ENCODE measurements at places on chromosomes 6 and 20.

DNA sequence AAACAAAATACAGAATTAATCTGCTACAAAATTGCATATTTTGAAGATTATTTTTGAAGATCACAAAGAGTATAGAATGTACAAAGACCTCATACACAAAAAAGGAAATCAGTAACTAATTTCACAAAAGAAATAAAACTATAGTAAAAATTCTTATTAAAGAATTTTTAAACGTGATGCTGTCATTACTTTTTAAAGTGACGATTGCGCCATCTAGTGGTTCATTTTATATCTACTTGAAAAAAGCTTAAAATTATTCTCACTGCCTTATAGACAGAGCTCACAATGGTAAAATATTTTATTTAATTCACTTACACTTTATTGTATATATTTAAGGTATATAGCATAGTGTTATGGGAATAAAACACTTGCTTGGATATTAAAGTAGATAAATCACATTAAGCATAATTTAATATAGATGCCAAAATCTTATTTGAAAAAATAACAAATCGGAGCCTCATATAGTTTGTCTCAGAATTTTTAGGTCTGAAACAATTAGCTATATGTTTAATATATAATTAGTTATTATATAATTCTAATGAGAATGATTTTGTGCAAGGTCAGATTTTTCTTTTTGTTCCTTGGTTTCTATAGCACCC, 128.8 kb downstream of the PHF3 start:
- DNase-seq: no peak

- no peak for DNase-seq
Observed at GRCh38 chr6:121608270-121608669, 172.8 kb downstream of the GJA1 start.

GRCh38 chr6:106692112-106692818, 62.9 kb downstream of the QRSL1 start:
- DNase-seq: peak; percentile 43

- no peak for DNase-seq
Observed at GRCh38 chr6:169165561-169166300, 87.9 kb downstream of the THBS2 start.

- no peak for DNase-seq
Observed at GRCh38 chr6:165999279-165999678, 168.4 kb downstream of the TBXT start.

GRCh38 chr6:1461207-1461606, 71.8 kb downstream of the FOXF2 start:
- DNase-seq: peak; percentile 31

GRCh38 chr6:2482773-2483172, 237.4 kb upstream of the GMDS start:
- no peak for DNase-seq

DNA sequence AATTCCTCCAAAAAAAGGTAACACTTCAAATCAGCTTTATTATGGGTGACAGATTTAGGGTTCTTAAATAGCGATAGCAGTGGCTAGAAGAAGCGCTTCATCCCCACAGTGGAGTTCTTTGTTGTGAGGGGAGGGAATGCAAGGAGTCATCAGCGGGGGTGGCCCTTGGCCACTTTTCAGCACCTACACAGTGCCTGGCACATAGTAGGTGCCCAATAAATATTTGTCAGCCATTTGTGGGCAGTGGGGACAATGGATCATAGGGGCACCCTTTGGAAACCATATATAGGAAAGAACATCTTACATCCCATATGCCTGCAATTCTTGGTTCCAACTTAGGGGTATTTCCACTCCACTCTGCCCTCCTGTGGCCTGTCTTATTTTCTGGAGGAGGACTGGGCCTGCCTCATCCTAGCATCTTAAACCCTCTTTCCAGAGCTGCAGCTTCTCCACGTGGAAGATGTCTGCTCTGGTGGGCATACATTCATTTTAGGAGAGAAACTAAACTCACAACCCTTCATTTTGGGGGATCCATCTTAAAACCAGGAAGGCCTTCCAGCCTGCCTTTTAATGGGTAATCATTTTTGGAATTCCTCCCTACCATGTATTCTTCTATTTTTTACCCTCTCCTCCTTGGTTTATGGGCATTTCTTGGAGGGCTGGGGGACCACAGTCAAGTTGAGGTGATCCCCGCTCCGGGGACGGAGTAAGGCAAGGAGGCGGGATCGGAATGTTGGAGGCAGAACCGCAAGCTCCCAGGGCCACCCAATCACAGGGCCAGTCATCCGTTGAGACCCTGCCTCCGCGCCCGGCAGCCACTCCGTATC, 2.6 kb upstream of the GPSM3 start:
- DNase-seq: no peak

- DNase-seq: no peak
Observed at GRCh38 chr6:159984268-159984786, 15.4 kb downstream of the IGF2R start.

- no peak for DNase-seq
Observed at GRCh38 chr20:57153238-57153905, 113.1 kb downstream of the BMP7 start.

GRCh38 chr20:34365765-34366213, 2.7 kb downstream of the ITCH start:
- no peak for DNase-seq

DNA sequence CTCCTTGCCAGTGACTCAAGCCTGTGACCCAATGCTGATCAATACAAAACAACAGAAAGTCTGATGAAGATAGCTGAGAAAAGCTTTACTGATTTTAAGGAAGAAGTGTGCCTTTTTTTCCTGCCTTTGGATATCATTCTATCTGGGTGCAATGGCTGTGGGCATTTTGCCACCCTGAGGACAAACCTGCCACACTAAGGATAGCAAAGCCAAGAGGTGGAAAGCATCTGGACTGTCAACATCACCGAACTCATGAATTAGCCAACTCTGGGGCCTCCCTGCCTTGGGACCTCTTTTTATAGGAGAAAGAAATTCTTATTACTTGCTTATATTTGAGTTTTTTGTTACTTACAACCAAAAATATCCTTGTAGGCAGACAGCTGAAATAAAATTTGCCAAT, 19.9 kb downstream of the RALGAPA2 start:
- DNase-seq: no peak

DNA sequence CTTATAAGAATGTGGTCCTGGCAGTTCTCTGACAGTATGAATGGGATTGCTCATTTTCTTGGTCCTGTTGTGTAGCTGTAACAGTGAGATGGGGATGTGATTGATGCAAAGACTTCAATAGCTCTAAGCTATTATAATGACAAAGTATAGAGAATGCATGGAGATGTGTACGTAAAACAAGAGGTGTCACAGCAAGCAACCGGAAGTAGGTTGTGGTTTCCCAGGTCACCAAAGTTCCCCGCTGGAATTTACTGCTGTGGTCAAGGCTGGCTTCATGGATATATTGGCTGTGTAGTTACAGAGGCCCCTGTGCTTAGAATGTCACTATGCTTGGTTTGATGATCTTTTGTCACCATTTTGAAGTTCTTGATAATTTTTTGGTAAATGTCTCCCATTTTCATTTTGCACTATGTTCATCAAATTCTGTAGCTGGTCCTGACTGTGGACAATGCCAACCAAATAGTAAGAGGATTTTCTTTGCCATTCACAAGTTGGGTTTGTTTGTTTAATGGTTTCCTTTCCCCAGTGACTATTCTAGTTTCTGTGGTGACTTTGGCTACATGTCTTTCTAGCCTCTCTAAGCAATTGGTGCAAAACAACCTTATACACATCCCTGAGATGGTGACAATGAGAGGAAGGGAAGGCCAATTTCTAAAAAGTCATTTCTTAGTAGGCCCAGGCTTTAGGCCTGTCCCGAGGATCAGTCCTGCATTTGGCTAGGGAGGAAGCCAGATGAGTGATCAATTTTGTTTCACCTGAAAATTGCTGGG, 10.5 kb downstream of the DNAH8 start:
- peak; percentile 36 for DNase-seq

DNA sequence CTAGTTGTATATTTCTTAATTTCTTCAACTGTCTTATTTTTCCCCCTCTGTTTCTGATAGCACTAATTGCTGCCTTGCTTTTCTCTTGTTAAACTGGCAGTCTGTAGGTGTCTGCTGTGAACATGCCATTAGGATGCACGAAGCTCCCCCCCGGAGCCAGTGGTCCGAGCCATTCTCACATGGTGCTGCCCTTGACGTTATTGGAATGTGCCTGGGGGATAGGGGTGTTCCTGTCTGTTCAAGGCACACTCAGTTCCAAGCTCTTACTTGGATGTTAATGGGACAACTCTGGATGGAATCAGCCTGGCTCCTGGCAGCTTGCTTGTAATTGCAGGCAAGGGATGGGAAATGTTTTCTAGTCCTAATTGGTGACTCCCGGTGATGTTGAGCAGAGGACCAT, 68.4 kb downstream of the RREB1 start:
- DNase-seq: no peak

GRCh38 chr20:3405696-3406358, 1.6 kb downstream of the DNAAF9 start:
- no peak for DNase-seq

- DNase-seq: no peak
Observed at GRCh38 chr6:163367497-163368183, 46.9 kb upstream of the QKI start.

GRCh38 chr6:33333666-33334065, 16.1 kb upstream of the ZBTB22 start:
- DNase-seq: no peak

GRCh38 chr20:1848373-1848772, 46.8 kb upstream of the SIRPA start:
- no peak for DNase-seq

DNA sequence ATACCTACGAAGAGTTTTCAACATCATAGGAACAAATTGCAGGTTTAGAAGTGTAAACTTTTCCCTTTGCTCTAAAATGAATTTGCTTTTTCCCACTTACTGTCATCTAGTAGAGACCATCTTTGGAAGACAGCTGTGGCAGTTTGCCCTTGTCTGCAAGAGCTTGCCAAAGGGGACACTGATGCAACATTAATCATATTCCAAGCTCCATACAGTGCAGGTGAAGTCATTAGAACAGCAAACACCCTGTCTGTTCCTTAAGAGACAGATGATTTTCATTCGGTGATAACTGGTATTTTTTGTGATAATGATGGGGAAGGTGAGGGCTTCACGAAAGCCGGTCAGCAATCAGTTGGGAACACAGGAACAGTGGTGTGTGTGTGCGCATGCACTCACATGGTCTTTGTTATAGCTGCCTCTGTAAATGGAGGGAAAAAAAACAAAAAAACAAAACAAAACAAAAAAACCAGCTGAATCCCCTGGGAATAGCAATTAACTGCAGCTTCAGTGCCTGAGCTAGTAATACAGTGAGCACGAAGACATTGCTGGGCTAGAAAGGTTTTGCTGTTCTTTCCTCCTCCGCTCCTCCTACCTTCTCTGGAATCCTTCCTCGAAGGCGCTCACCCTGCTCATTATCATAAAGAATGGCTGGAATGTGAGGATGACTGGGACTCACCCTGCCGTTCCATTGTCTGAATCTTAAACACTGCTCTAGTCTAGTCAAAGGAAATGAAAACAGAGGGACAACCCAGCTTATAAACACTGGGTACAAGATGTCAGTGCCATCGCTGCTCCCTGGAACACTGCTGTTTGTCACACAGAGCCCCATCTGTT, 35.2 kb upstream of the KIF13A start:
- DNase-seq: peak; percentile 71

- DNase-seq: peak; percentile 6
Observed at GRCh38 chr6:127343809-127344659, 625 bp upstream of the ECHDC1 start.

- DNase-seq: no peak
Observed at GRCh38 chr6:105501246-105501645, 98.4 kb upstream of the PREP start.

DNA sequence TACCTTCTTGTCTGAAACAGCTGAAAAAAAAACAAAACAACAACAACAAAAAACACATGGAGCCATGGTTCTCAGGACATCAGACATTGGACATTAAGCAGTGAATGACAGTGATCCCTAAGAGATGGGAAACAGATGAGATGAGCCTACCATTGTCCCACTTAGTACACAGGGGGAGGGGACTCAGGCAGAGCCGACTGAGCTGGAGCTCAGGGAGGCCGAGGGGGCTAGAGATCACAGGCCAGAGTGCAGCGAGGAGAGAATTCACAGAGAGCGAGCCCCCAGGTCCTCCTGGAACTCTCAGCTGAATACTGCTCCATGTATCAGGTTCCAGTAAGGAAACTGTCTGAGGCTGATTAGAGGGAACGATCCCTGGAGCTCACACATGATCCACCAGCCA, 134.6 kb downstream of the GRM4 start:
- DNase-seq: no peak

DNA sequence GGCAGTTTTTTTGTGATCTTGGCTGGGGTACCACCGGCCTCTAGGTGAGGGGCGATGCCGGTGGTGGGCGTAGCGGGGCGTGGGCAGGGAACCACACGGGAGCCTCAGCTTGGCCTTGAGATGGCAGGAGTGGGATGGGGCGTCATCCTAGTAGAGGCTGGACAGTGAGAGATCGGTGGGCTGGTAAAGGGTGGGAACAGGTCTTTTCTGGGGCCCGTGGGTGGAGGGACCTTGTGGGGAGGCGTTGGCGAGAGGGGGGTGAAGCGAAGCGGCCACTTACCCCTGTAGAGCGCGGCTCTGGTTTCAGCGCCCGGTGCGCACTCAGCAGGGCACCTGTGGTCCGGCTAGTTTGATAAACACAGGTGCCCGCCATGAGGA, 12.0 kb downstream of the ITPR3 start:
- no peak for DNase-seq

- peak; percentile 20 for DNase-seq
Observed at GRCh38 chr6:11085758-11086435, 7.7 kb upstream of the SMIM13 start.

GRCh38 chr6:55953335-55953734, 77.9 kb upstream of the BMP5 start:
- peak; percentile 30 for DNase-seq

GRCh38 chr6:4059115-4059777, 19.7 kb downstream of the FAM217A start:
- peak; percentile 76 for DNase-seq

DNA sequence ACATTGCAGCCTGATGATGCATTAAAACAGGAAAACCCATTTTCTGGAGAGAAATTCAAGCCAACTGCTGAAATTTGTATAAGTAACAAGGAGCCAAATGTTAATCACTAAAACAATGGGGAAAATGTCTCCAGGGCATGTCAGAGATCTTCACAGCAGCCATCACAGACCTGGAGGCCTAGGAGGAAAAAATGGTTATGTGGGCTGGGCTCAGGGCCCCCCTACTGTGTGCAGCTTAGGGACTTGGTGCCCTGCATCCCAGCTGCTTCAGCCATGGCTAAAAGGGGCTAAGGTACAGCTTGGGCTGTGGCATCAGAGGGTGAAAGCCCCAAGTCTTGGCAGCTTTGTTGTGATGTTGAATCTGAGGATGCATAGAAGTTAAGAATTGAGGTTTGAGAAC, 479.8 kb downstream of the BCKDHB start:
- DNase-seq: no peak

GRCh38 chr6:24763578-24763977, 11.2 kb upstream of the GMNN start:
- DNase-seq: no peak

GRCh38 chr20:7094438-7094997, 327.0 kb downstream of the BMP2 start:
- peak; percentile 40 for DNase-seq

- no peak for DNase-seq
Observed at GRCh38 chr6:2387445-2387844, 142.0 kb upstream of the GMDS start.
